LNCaP clone FGC (cell line): ENCODE measurements at places on chromosomes 1 and 21.

- DNase-seq, result no peak
Observed at GRCh38 chr1:201578008-201578888, 39.3 kb downstream of the NAV1 start.

DNA sequence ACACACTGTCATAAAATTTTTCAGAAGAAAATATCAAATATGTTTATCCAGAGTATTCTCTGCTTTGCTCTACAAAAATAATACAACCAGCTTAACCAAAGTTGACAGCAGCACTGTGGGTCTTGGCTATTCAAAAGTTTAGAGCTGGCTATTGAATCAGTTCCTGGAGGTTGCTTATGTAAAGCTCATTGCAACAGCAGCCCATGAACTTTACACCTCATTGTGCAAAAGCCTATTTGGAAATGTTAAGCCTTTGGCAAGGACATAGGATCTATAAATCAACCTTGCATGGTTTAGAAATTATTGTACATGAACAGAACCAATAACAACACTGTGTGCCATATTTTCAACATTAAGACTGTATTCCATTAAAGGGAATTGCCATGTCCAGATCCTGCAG is 714.9 kb downstream of the ADGRL2 start:
- no peak for DNase-seq

GRCh38 chr1:46481961-46482360 is 7.7 kb upstream of the DMBX1 start:
- DNase-seq, result no peak

DNA sequence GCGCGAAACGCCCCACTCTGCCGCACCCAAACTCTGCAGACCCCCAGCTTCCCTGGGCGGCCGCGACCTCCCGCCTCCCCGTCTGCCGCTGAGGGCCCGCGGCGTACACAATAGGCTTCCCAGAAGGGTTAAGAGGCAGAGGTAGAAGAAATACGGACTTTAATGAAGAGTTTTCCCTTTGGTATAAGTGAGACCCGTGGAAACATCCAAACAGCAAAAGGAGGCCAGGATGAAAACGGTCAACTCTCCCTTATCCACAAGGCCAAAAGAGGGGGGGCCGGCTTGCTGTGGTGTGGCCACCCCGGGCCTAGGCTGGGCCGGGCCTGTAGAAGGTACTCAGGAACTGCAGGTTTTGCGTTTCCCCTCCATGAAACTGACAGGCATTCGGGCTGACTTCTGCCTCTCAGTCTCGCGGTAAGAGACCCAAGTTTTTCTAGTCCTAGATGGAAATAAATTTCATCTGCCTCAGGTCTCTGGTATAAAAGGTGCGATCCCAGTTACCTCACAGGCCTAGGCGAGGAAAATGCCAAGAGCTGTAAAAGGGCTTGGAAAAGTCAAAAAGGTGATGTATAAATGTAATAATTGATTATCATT is 671 bp upstream of the PYGO2 start:
- DNase-seq, result no peak

DNA sequence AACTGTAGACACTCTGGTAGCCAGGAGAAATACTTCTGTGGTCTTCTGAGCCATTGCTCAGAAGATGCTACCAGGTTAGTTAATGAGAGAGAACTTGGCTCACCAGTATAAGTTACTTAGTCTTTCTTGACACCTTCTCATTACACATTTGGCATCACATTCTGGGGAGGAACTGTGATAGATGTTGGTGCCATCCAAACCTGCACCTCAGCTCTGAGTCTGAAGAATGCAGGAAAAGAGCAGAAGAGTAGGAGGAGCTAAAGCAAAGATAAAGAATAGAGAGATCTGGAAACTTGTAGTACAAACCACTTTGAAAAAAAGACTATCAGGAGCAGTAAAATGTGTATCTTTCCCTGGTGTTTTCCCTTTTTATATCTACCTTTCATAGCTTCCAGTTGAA is 58.9 kb downstream of the RGL1 start:
- DNase-seq, result no peak
